ENCODE measurements at places on chromosomes 1 and 21. TPM values are rescaled to one million over a fixed set of nuclear protein-coding genes. Genes with fewer than 3 reads are reported as not detected.

GRCh38 chr1:160827418-160827817 lies 31.4 kb downstream of the LY9 start:
- H3K27ac ChIP-seq, result no peak overlapping the region
- peaks cover 71% of the 10 kb centered on the region for H3K36me3 ChIP-seq
- H3K27me3 ChIP-seq, result no peaks in the 10 kb centered on the region
- no peaks in the 10 kb centered on the region for H3K4me1 ChIP-seq

ADAMTS4 gene
- 0.14 TPM for total RNA-seq

DNA sequence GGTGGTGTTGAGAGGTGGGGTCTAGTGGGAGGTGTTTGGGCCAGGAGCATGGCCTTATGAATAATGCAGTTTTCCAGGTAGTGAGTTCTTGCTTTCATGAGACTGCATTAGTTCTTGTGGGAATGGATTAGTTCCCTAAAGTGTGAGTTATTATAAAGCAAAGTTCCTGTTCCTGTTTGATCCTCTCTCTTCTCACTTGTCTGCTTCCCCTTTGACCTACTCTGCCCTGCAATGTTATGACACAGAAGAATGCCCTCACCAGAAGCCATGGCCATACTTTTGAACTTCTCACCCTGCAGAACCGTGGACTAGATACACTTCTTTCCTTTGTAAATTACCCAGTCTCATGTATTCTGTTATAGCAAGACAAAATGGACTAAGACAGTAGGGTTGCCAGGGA lies 53.6 kb downstream of the MAP3K7CL start:
- no peak overlapping the region for H3K4me3 ChIP-seq
- H3K27me3 ChIP-seq, result no peaks in the 10 kb centered on the region
- no peaks in the 10 kb centered on the region for H3K4me1 ChIP-seq
- no peak for DNase-seq
- no peaks in the 10 kb centered on the region for H3K36me3 ChIP-seq

SEC16B gene
- total RNA-seq, result 0.31 TPM

DNA sequence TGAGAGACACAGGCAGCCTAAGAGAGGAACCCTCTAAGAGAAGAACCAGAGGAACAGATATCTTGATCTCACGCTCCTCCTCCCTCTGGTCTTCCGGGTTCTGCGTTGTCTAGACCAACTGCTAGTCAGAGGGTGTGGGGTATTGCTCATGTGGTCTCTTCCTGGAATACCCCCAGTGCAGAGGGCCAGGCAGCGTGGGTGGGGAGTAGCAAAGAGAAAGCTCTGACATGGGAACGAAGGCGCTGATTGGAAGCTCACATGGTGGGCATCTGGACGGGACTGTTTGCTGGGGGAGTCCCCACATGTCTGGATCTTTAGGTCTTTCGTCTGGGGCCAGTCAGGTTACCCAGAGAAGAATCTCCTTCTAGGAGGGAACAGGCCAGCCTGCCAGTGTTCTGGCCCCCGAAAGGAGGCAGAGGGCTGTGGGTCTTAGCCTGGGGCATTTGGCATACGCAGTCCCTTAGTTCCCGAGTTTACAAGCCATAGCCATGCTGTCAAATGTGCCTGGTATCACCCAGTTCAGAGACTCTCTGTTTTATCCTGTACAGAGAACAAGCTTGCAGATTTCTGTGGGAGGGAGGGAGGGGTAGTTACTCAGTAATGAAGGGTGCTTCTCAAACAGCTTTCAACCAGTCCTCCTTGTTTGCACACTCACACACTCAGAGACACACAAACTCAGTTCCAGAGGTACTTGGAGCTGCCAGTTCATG lies 18.3 kb upstream of the IL6R start:
- peaks cover 18% of the 10 kb centered on the region for H3K4me1 ChIP-seq
- H3K27me3 ChIP-seq, result no peaks in the 10 kb centered on the region
- H3K4me3 ChIP-seq, result no peak overlapping the region
- no peaks in the 10 kb centered on the region for H3K36me3 ChIP-seq
- peak; percentile 86 for DNase-seq

NOS1AP gene
- not detected for total RNA-seq

- no peaks in the 10 kb centered on the region for H3K36me3 ChIP-seq
- no peaks in the 10 kb centered on the region for H3K27me3 ChIP-seq
- no peak overlapping the region for H3K4me3 ChIP-seq
- no peaks in the 10 kb centered on the region for H3K4me1 ChIP-seq
- H3K27ac ChIP-seq, result no peak overlapping the region
Measured at GRCh38 chr1:157437296-157437695, 115.0 kb downstream of the FCRL5 start.

- H3K27me3 ChIP-seq, result no peaks in the 10 kb centered on the region
- H3K27ac ChIP-seq, result no peak overlapping the region
- DNase-seq, result no peak
- peaks cover 12% of the 10 kb centered on the region for H3K36me3 ChIP-seq
- H3K4me1 ChIP-seq, result no peaks in the 10 kb centered on the region
- H3K4me3 ChIP-seq, result no peak overlapping the region
Measured at GRCh38 chr1:174222166-174222949, 63.0 kb downstream of the RABGAP1L start.

- no peak overlapping the region for H3K27ac ChIP-seq
- no peaks in the 10 kb centered on the region for H3K4me1 ChIP-seq
- H3K27me3 ChIP-seq, result no peaks in the 10 kb centered on the region
- no peak overlapping the region for H3K4me3 ChIP-seq
- DNase-seq, result no peak
- no peaks in the 10 kb centered on the region for H3K36me3 ChIP-seq
Measured at GRCh38 chr1:20160034-20160433, 20.9 kb downstream of the PLA2G2F start.

PEX10 gene
- 9.8 TPM for total RNA-seq

EPS8L3 gene
- total RNA-seq, result not detected

GRCh38 chr1:169098380-169098779 lies 8.1 kb upstream of the ATP1B1 start:
- no peak for DNase-seq
- H3K4me1 ChIP-seq, result no peaks in the 10 kb centered on the region
- H3K27me3 ChIP-seq, result no peaks in the 10 kb centered on the region
- H3K36me3 ChIP-seq, result no peaks in the 10 kb centered on the region
- no peak overlapping the region for H3K4me3 ChIP-seq

DNA sequence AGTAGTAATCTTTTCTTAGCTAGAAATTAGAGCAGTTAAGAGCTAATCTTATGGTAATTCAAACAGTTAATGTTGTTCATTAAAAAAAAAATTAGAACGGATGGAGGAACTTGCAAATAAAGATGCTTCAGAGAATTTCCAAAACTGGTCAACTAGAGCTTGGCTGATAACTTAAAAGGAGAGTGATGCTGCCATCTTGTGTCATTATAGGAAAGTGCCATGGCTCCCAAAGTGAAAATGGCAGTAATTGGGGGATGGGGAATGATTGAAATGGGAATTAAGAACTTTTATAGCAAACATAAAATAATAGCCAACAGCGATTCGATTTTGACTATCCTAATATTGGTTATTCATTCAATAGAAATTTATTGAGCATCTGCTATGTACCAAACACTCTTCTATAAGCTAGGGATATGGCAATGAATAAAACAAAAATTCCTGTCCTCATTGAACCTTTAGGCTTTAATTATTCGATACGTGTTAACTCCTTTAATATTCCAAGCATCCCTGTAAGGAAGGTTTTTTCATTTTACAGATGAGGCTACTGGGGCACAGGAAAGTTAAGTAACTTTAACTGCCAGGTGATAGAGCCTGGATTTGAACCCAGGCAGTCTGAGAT lies 5.7 kb upstream of the PLPP3 start:
- no peak overlapping the region for H3K27ac ChIP-seq
- no peaks in the 10 kb centered on the region for H3K36me3 ChIP-seq
- H3K4me1 ChIP-seq, result no peaks in the 10 kb centered on the region

- no peaks in the 10 kb centered on the region for H3K4me1 ChIP-seq
- no peak overlapping the region for H3K27ac ChIP-seq
- no peaks in the 10 kb centered on the region for H3K27me3 ChIP-seq
- H3K36me3 ChIP-seq, result no peaks in the 10 kb centered on the region
Measured at GRCh38 chr1:234628089-234628488, 18.1 kb upstream of the IRF2BP2 start.

- H3K4me1 ChIP-seq, result no peaks in the 10 kb centered on the region
- H3K4me3 ChIP-seq, result no peak overlapping the region
- no peak for DNase-seq
- no peak overlapping the region for H3K27ac ChIP-seq
- H3K27me3 ChIP-seq, result no peaks in the 10 kb centered on the region
Measured at GRCh38 chr21:15671188-15671587, 58.6 kb upstream of the USP25 start.

GRCh38 chr1:24930260-24931145 lies at the start of gene RUNX3:
RUNX3 (minus strand) TSS chr1:24930276; CDS start chr1:24929868, 408 bp downstream.
- peaks cover 65% of the 10 kb centered on the region for H3K4me1 ChIP-seq
- no peaks in the 10 kb centered on the region for H3K27me3 ChIP-seq
- H3K4me3 ChIP-seq, result peak within 1 kb of the TSS; percentile 94
- peak within 1 kb of the TSS; percentile 100 for H3K27ac ChIP-seq
- DNase-seq, result peak; percentile 94

- no peak for DNase-seq
- H3K27me3 ChIP-seq, result no peaks in the 10 kb centered on the region
- no peaks in the 10 kb centered on the region for H3K36me3 ChIP-seq
- H3K4me1 ChIP-seq, result no peaks in the 10 kb centered on the region
- H3K27ac ChIP-seq, result no peak overlapping the region
Measured at GRCh38 chr1:106748606-106749005, 307.9 kb upstream of the PRMT6 start.

- H3K27ac ChIP-seq, result no peak overlapping the region
- DNase-seq, result peak; percentile 41
- peak overlapping the region; percentile 19 for H3K4me3 ChIP-seq
- peaks cover 20% of the 10 kb centered on the region for H3K4me1 ChIP-seq
- H3K27me3 ChIP-seq, result peaks cover 23% of the 10 kb centered on the region
Measured at GRCh38 chr1:41380979-41381691, 19.9 kb downstream of the FOXO6 start.

DNA sequence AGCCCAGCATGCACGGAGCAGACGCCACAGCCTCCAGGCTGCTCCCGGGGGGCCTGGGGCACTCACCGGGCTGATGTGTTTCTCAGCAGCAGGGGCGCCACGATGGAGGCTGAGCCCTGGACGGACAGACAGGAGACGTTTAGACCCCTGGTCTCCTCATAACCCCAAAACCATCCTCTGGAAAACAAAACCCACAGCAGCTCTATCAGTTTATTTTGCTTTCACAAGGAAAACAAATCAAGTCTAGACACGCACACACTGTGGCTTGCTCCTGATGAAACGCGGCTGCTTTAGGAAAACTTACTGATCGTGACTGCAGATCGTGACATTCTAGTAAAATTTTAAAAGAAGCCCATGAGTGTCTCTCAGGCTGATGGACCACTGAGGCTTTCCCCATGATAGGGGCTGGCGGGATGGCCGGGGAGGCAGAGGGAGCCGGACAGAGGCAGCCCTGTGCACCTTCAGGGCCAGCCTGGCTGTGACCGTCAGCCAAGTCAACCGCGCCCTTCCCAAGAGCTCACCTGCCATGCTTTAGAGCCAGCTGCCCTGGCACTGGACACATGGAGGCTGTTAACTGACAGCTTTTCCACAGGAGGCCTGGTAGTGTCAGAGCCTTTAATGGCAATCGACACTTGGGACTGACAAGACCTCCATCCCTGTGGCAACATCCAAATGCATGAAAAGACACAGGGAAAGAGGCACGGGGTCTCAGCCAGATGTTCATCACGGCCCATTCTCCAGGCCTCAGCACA lies 5.2 kb downstream of the POFUT2 start:
- H3K27ac ChIP-seq, result no peak overlapping the region
- no peak for DNase-seq
- peaks cover 5% of the 10 kb centered on the region for H3K4me1 ChIP-seq

DNA sequence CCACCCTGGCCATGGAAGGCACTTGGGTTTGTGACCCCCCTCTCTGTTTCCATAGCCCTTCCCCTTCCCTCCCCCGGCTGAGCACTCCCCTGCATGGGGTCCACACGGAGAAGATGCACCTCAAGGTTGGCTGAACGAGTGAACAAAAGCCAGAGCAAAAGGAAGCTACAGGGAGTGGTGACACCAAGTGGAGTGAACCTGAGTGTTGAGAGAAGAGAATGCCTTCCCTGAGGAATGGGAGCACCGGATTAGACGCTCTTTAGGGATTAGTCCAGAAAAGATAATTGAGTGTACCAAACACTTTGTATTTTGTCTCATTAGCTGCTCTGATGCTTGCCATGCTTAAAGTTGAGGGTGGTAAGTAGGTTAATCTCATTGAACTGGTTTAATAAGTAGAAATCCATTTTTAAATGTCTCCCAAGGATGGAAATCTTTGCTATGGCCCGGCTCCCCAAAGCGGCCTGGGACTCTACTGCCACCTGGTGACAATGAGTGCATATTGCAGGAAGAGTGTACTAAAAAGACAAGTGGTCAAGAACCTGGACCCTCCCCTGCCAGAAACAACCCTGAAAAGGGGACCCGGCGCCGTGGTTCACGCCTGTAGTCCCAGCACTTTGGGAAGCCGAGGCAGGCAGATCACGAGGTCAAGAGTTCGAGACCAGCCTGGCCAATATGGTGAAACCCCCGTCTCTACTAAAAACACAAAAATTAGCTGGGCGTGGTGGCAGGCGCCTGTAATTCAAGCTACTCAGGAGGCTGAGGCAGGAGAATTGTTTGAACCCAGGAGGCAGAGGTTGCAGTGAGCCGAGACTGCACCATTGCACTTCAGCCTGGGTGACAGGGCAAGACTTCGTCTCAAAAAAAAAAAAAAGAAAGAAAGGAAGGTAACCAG lies 150.6 kb upstream of the ZC3H12A start:
- H3K4me1 ChIP-seq, result no peaks in the 10 kb centered on the region
- H3K36me3 ChIP-seq, result no peaks in the 10 kb centered on the region
- no peaks in the 10 kb centered on the region for H3K27me3 ChIP-seq
- no peak overlapping the region for H3K4me3 ChIP-seq
- no peak for DNase-seq

DNA sequence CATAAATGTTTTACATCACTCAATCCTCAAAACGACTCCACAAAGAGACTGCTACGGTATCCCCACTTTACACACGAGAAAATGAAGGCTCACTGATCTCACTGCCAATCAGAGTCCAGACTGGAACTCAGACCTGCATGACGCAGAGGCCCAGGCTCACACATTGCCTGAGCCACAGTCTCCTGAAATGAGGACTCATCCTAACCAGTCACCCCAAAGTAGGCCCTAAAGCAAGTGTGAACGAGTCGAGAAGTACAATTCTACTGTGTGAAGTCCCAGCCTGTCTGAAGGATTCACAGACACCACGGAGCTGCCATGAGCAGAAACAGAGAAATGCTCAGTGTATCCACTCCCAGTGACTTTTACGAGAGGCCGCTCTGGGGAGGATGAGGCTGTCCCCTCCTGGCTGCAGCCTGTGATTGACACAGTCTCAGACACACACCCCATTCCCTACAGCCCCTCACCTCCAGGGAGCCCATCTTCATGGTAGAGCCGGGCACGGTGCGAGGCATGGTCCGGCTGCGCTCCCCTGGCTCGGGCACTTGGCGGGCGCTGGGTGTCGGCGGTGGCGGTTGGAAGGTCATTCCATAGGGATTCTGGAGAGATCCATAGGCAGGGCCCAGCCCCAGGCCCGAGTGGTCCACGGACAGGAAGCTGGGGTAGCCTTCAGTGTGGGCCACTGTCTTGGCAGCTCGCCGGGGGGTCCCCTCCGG lies 26.7 kb upstream of the COL16A1 start:
- H3K4me3 ChIP-seq, result no peak overlapping the region
- peaks cover 7% of the 10 kb centered on the region for H3K4me1 ChIP-seq
- no peak for DNase-seq
- no peak overlapping the region for H3K27ac ChIP-seq
